ENCODE measurements at places on chromosomes 12 and 14.

DNA sequence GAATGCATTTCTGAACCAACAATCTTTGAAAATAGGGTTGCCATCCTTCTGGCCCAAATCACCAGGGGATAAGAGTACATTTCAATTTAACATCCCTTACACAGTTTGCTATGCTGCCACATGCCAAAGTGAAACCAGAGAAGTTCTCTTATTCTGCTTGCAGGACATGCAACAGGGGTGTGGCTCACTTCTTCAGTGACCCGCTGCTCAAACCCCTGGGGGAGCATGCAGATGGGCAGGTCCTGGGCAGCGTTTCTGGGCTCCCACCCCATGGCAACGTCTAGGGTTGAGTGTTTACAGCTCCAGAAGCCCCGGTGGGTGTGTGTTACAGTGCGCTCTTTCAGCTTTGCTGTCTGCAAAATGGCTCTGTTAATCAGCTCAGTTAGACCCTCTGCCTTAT is 1306.3 kb upstream of the TMEM132C start:
- DNase-seq, result no peak

GRCh38 chr14:69719501-69719951 is 47.4 kb upstream of the SRSF5 start:
- no peak for DNase-seq

- DNase-seq, result no peak
These were observed 89.3 kb downstream of the DUSP6 start for GRCh38 chr12:89262855-89263552.

DNA sequence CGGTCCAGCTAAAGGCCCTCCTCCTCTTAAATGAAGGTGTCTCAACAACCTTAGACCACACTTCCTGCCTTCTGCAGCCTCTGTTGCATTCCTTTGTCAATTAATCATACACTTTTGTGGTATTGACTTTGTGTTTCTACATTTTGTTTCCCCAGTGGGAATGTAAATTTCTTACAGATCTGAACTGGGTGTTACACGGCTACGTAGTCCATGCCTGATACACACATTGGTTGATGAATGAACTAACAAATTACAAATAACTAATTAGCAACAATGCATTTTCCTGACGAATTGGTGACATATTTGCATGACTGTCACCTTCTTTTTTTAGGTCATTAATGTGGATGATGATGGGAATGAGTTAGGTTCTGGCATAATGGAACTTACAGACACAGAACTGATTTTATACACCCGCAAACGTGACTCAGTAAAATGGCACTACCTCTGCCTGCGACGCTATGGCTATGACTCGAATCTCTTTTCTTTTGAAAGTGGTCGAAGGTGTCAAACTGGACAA is 15.2 kb upstream of the CCT2 start:
- DNase-seq, result no peak

DNA sequence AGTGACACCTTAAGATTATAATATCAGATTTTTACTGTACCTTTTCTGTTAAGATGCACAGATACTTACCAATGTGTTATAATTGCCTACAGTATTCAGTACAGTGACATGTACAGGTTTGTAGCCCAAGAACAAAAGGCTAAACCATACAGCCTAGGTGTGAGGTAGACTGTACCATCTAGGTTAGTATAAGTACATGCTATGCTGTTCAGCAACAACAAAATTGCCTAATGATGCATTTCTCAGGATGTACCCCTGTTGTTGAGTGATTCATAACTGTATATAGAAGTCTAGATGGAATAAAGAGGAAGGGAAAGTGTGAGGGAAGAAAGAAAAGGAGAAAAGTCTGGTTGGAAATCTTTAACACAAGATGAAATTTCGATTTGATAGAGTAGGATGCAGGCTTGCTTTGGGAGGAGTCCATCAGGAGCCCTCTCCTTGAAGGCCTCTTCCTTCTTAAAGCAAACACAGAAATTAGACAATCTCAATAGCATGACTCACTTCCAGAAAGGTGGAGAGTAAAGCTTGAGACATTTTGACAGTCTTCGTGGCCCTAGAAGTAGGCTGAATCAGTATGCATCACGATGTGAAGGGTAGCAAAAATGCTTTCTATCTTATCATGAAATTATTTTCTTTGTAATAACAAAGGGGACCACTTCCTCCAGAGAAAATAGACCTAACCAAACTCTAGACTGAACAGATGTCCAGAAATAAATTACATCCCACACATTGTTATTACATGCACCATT is 191.5 kb downstream of the SYT1 start:
- DNase-seq, result no peak

- DNase-seq, result no peak
These were observed 183.8 kb downstream of the TBX5 start for GRCh38 chr12:114221957-114222630.

DNA sequence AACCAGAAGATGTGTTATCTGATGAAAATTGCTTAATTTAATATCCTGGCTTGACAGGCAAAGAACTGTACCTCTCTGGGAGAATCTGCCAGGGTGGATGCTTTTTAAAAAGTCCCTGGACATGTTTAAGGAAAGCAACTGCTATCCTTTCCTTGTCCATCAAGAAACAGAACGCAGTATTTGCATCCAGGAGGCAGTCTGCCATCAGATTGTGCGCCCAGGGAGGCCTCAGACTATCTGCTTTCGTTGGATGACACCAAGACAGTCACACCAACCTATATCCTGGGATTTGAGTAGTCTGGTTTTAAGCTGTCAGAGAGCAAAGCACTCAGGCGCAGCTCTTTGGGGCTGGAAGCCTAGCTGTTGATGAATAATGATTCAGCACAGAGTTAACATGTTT is 121.9 kb downstream of the TBX5 start:
- DNase-seq, result no peak

DNA sequence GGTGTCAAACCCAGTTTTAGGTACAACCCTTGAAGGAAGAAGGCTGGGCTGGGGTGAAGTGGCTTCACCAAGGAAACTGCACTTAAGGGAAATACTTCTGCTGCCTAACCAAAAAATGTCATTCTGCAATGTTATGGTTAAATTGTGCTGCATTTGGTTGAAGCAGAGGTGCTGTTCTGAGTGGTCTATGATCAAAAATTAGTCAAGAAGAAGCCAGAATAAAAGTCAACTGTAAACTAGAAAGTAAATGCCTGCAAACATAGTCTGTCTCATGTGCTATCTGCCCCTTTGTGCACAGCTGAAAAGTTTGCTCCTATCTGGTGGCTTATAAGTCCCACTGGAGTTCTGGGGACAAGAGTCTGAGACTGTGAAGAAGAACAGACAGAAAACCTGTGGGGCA is 158.8 kb downstream of the C12orf42 start:
- DNase-seq, result no peak

DNA sequence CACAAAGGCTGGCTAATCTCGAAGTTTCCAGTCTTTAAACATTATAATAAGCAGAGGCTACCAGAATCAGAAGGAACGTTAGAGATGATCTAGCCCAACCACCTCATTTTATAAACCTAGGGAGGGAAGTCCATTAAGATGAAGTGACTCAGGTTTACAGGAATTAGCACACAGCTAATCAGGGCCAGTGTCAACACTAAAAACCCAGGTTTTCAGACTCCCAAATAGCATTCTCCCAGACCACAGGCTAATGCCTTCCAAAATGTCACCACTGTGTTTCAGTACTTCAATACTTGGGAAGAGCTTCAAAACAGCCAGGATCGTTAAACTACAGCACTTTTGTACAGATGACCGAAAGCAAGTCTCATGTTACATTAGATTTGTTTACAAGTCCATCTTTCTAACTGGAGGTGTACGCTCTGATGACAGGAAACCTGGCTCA is 89.2 kb downstream of the FOXN3 start:
- no peak for DNase-seq

- no peak for DNase-seq
These were observed 19.0 kb upstream of the OVCH1 start for GRCh38 chr12:29516431-29516875.

DNA sequence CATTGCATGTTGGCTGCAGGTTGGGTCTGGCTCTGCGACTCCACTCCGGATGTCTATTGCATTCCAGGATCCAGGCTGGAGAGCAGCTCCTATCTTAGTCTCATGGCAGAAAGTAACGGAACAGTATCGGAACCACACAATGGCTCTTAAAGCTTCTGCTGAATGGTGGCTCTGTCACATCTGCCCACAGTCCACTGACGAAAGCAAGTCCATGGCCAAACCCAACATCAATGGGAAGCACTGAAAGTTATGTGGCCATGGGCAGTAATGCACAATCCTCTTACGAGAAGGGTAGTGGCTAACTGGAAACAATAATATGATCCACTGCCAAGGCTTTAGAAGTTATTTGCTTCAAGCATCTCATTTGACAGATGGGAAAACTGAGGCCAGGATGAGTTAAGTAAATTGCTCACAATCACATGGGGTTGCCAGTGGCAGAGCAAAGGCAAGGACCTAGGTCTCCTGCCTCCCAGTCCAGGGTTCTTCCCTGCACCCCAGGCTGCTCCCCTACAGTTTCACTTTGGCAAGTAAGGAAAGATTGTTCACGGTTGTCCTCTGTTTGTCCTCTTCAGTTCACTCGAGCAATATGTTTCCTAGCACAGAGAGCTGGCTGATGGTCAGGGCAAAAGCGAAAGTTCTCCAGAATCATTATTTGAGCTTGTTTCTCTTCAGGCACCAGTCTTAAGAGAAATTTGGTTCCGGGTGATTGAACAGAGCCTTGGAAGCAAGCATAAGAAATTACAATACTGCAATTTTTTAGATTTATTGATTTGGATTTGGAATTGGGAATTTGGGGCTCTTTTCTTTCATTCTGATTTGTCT is 54.2 kb downstream of the CKAP4 start:
- no peak for DNase-seq

DNA sequence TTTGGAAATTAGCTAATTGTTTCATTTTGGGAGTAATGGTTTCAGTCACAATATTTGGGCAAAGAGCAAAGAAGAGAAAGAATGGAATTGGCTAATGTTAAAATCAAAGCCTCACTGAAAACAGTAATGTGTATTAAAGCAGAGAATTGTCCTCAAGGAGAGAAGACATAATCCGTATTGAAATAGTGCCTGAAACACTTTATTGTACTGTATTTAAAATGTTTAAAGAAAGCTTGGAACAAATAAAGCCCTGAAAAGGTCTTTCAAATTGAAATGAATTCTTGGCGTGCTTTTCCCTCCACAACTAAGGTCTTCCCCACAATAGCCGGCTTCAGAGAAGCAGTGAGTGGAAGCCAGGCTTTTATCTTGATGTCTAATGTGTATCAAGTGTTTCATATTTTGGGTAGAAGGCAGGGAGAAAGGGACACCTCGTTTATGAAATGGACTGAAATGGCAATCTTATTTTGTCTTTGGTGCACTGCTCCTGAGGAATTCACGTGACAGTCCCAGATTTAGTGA is 212.9 kb upstream of the CRY1 start:
- DNase-seq, result no peak

GRCh38 chr12:53809005-53809404 is 57.2 kb upstream of the CISTR start:
- DNase-seq, result no peak

GRCh38 chr12:2751230-2751629 is 43.5 kb upstream of the FKBP4 start:
- no peak for DNase-seq

DNA sequence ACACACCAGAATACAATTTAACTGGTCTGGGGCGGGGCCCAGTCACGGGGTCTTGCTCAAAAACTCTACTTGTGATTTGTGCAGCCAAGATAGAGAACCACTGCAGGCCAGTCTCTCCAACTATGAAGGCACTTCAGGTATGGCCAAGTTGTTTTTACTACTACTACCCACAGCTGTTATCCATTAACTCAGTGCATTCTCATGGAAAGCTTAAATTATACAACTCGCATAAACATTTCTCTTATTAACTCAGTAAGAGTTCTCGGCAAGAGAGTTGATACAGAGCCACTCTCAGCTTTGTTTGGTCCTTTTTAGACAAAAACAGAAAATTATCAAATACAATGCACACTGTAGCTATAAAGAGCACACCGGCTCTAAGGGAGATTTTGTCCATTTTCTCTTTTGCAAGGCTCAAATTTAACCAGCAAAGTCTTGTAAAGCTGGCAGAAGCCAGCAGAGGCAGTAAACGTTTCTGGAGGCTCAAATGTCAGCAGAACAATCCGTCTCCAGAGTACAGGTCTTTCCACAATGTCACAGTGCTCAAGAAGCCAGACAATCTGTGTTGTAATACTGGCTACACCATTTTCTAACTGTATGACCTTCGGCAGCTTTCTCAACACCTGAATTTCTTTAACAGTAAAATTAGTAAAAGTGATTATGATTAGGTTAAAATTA is 85.9 kb downstream of the PTGER2 start:
- no peak for DNase-seq

DNA sequence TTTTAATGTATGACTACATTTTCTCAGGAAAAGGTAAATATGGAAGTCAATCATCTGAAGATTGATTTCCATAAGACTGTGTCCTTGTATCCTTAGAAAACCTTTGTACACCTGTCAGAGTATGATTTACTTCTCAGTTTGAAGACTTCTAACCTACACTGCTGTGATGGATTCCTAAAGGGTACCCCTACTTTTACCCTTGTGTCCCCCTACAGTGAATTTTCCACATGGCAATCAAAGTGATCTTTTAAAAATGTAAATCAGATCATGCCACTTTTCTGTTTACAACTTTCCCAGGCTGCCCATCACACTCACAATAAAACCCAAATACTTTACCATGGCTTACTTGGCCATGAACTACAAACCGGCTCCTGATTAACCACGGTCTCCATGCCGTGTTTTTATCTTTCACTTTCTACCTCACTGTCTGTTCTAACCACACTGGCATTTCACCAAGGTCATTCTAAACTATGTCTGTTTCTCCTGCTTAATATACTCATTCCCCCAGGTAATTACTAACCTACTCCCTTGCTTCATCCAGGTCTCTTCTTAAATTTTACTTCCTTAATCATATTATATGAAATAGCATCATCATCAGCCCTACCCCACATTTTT is 8.1 kb downstream of the DNAI7 start:
- no peak for DNase-seq

GRCh38 chr14:61761557-61761956 is 663 bp upstream of the SNAPC1 start:
- DNase-seq, result no peak

DNA sequence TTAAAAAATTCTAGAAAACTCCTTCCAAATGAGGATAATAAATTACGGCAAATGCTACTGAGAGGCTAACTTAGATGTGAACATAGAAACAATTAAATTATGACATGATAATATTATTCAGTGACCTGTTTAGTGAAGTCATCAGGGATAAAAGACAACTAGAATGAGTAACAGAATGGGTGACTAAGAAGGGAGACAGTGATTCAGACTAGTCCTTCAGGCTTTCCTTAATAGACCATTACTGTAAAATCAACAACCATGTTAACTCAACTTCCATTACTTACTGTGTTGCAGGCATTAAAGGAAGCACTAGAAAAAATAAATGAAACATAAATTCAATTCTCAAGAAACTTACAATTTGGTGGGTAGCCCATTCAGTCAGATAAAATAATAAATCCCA is 543.9 kb upstream of the LRFN5 start:
- no peak for DNase-seq

GRCh38 chr14:92635031-92635430 is 113.4 kb downstream of the LGMN start:
- no peak for DNase-seq

DNA sequence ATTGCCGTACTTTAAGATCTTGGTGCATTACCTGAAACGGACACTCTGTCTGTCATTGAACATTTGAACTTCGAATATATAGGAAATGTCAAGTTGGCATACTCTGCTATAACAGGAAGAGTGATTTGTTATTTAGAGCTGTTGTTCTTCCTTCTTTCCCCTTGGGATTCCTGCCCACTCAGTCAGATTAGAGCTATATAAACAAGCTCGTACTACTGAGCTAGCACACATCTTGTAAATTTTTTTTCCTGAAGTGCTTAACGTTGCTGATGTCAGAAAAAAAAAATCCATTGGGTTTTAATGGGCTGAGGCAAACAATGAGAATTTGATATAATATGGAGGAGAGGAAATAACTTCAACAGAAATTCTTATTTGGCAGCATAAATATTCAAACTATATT is 26.8 kb downstream of the RGS6 start:
- DNase-seq, result no peak

All from CD4-positive, alpha-beta T cell (primary cell).